ENCODE measurements at places on chromosomes 7 and 10.

DNA sequence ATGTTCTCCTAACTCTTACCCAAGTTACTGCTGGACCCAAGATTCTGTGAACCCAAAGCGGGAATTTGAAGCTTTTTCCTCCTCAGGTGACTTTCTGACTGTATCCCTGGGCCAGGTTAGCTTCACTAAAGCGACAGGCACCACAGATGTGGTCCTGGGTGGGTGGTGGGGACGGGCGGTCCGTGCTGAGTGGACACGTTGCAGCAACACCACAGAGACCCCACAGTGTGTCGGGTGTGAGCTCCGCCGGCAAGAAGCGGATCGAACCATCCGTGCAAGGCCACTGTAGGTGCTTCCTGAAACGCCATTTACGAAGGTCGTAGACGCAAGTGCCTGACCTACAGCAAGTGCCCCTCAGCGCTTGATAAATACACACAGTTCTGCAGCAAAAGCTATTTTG is 325.9 kb downstream of the ADARB2 start:
- no peak for DNase-seq

GRCh38 chr10:10392511-10392910 is 625.2 kb upstream of the CELF2 start:
- DNase-seq, result no peak

DNA sequence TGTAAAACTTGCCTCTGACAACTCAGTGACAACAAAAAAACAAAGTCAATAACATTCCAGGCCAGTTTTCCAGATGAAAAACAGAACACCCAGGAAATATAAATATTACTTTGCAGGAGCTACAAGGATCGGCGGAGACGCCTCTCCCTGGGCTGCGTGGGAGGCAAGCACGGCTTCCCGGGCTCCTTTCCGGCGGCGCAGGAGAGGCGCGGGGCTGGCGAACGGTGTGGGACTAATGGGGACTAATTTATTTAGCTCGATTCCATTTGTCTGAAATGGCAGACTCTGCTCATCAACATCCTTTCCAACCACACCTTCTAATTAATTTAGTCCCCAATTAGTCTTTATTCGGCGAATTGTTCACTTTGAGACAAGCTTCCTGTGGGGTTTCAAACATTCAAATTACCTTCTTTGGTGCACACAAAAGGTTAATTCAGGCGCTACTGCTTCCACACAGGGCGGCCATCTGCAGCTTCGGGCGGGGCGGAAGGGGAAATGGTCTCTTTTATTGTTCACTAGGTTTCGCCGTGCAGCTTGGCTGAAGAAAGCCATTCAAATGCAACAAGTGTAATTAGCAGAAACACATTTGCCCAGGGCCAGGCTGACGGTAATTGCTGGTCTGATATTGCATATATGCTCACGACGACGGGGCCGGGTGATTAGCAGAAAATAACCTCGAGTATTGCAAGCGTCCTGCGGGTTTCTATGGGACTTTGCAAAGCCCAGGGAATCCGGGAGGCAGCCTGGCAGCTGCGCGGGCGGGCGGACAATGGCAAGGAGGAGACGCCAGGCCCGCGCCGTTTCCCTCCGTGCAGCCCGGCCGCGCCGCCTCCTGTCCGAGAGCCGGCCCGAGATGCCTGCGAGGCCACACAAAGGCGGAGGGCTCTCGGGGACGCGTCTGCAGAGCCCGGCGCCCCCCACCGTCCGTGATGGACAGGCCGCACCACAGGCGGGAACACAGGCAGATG is 270.1 kb downstream of the PTPRN2 start:
- peak; percentile 30 for DNase-seq

DNA sequence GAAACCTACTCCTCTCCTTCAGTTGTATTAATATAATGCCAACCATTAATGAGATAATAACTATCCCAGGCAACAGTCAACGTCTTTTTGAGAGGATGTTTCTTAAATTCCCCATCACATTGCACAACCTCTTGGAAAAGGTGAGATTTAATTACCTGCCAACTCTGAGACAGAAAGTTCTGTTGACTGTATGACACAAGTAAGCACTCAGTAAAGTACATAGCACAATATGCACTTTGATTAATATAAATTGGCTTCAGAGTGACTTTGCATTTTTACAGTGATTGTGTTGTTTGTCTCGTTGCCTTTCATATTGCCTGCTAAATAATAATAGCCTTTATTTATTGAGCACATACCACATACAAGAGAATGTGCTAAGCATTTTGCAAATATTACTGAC is 46.7 kb downstream of the CAV1 start:
- DNase-seq, result no peak

DNA sequence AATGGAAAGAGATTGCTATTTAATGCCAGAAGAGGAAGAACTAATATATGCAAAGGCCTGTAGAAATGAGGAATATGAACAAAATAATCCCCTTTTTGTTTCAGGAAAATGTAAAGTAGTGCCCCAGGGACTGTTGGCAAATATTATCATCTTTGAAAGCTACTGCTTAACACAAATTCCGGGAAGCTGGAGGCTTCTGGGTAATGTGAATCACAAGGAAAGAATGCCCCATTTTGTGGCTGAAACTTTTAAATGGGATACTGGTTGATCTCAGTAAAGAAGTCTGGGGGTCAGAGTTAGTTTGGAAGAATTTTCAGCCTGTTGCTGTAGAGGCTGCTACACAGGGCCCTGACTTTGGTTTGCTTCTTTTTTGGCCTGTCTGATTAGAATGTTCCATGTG is 141.0 kb downstream of the PTEN start:
- no peak for DNase-seq

GRCh38 chr10:49762566-49762877 is 399 bp upstream of the OGDHL start:
- no peak for DNase-seq

DNA sequence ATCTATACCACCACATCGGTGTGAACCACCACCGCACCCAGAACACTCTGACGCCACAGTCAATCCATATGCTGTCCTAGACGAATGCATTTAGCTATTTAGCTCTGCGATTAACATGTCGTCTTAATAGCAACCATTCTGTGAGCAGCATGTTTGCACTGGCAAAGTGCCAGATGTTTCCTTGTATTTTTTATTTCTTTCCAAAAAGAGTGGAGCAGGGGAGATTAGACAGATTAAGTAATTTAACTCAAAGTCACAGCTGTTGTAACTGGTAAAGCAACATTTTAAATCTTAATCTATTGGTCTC is 57.0 kb upstream of the ARL4A start:
- DNase-seq, result no peak

GRCh38 chr7:87013840-87014190 is 45.6 kb downstream of the ELAPOR2 start:
- DNase-seq, result no peak

DNA sequence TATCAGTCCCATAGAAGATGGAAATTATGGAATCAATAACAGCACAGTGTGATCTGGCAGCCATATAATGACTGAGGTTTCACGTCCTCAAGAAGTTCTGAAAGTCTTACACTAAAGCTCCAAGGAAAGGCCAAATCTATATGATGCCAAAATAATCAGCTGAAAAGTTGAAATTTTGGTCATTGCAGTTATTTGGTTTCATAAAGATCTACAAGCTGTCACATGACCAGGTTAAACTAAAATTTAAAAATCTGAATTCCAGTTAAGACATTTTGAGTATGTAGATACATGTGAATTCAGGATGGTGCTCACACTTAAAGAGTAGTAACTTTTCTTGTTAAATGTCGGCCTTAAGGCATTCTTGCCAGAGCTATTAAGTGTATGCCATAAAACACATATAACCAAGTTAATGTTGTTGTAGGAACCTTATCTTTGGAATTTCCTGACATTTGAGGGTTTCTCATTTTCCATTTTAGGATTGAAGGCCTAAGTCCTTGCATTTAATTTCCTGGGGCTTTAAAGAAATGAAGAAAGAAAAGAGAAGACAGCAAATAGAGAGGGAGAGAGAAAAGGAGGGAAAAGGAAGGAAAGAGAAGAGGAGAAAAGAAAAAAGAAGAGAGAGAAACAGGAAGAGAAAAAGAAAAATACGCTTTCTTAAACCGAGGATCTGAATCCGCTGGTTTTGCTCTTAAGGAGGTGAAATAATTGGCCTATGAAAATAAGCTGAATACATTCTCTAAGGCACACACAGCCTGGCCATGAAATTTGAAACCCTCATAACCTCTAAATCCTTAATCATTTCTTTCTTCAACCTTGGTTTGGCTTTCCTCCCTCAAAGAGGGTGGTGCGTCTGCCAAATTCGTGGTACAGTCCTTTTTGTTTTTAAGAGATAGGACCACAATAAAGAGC is 43.8 kb downstream of the DENND2A start:
- DNase-seq, result no peak

DNA sequence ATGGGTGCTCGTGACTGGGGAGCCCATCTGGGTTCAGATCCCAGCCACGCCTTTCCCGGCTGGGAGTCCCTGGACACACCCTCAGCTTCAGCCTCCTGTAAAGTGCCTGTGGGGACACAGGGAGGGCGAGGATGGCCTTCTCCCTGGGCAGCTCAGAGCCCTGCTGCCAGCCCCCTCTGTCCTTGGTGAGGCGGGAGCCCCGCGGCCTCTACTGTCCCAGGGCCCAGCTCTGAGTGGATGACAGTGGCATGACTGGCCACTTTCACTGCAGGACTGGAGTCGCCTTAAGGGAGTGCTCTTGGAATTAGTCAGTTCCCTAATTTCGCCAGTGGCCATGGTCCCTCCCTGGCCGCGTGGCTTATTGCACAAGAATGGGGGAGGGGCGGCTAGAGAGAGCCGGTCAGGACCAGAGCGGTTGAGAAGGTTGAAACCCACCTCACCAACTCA is 4.6 kb downstream of the BRI3 start:
- peak; percentile 55 for DNase-seq

DNA sequence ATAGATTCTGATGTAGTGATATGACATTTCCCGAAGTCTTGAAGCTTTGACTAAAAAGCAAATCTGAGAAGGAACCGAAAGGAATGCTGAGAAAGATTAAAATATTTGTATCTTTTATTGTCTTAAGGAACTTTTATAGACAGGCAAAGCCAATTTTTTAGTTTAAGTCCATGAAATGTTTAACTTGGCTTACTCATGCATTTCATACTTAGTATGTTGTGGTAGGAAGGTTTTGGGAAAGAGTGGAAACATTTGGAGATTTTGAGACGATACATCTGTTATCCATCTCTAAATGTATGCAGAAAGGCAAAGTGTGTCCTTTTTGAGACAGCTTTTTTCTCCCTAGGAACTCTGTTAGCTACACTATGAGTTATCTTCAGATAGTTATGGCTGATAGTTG is 10.1 kb downstream of the TBC1D12 start:
- no peak for DNase-seq

- DNase-seq, result no peak
Measured at GRCh38 chr10:53430127-53430891, 657.7 kb upstream of the MBL2 start.

DNA sequence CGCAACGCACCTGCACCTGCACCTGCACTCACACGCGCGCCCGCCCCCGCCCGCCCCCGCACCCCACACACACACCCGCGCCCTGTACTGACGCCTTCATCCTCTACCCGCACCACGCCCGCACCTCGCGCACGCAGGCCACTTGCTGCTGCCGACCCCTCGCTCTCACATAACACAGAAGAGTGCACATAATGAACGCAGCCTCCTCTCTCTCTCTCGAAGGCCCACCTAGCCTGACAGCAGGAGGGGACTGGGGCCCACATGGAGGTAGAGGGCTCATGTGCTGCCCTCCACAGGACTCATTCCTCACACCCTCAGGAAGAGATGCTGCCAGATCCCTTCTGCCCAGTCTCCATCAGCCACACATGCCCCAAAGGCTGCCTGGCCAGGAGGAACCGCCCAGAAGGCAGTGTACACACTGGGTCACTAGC is 432 bp upstream of the CAMK2B start:
- DNase-seq, result no peak

DNA sequence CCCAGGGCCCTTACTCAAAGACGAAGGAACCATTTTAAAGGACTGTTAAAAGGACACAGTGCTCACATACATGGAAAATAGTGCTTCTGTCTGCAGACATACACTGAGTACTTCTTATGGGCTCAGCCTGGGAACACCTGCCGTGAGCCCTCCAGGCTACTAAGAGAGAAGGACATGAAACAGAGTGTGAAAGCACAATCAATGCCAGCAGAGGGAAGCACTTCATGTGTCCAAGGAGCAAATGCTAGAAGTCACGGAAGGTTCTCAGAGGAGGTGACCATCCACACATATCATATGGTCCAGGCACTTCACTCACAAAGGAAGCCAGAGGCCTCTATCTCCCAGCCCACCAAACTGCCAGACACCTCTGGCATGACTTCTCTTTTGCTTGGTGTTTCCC is 15.5 kb downstream of the ELMO1 start:
- peak; percentile 49 for DNase-seq

DNA sequence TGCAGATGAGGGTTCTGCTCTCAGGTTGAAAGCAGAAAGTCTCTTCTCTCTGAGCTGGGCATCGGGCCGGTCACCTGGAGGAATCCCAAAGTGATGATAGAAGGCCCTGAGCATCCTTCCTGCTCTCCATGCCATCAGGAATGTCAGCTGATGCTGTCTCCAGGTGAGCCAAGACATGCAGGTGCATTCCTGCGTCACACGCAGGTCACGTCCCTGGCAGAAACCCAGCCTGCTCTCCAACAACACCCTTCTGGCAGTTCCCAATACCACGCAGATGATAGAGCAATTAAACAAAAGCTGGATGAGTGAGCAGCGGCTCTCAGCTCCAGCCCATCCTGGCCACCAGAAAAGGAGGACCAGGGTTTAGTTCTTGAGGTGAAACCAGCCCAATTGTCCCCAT is 6.9 kb upstream of the WIPI2 start:
- no peak for DNase-seq

- DNase-seq, result no peak
Measured at GRCh38 chr7:8236780-8237407, 25.1 kb downstream of the ICA1 start.

- no peak for DNase-seq
Measured at GRCh38 chr10:670990-671389, 18.5 kb downstream of the DIP2C start.

DNA sequence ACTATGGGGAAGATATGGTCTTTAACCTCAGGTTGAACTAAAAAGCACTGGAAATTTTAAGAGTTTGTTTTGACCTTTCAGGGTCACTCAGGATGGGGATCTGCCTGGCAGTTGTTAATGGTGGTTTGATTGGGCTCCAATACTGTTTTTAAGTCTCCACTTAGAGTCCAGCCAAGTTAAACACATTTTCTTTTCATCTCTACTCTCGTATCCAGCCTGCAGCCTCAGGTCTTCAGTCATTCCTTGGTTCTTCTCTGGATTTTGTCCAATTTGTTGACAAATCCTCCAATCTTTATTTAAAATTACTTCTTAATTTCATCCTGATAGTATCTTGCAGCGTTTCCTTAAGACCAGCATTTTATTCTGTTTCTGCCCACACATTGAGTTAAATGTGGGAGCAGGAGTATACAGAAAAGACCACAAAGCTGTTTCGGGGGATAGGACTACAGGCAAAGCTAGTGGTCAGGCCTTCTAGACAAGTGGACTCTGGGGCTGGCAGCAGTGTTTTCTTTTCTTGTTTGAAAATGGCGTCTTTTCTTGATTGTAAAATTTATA is 133.2 kb upstream of the INHBA start:
- DNase-seq, result no peak
